ENCODE measurements at places on chromosomes 2 and 18.

DNA sequence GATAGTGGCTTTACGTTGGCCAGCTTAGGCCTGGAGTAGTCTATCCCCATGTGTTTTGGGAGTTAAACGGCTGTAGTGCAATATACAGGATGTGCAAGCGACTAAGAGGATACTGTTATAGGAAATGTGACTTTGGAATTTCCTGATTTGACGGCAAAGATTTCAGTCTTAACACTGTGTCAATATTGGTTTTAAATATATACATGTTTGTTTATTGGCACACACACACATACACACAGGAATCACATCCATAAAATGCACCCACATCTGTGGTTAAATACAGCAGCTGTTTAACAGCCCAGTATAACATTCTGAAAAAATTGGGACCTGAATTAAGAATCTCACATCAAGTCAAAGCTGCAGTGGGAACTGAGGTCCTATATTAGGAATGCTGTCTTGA is 347.1 kb downstream of the TXNL1 start:
- DNase-seq, result no peak

DNA sequence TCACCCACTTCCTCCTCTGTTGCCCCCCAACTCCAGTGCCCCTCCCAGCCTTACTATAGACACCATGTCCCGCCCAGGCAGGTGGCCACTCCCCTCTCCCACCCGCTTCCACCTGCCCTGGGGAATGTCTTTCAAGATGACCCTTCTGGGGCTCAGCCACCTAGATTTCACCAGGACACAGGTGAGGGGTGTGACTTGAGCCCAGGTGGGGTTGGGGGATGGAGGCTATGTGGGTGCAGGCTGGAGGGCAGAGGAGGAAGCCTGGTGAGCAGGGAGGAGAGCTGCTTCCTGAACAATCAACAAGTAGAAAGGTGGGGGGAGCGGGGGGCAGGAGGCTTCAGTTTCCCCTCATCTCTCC is 8.7 kb downstream of the ADRA2B start:
- no peak for DNase-seq

GRCh38 chr2:10467401-10467800 is 19.3 kb upstream of the ODC1 start:
- DNase-seq, result no peak

DNA sequence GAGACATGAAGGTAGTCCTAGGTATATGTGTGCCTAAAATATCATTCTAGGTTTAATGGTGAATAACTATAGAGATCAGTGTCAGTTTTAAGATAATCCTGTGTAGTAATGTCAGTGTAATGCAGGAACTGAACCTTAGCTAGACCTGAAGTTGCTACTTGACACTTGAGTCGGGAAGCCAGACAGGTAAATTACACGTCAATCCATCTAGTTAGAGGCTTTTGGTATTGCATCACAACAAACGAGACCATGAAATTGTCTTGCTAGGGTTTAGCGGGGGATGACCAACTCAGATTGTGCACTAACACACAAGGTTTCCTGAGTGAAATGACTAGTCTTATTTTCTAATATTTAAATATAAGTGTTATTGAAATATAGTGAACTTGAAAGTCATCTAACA is 2.0 kb downstream of the YPEL5 start:
- no peak for DNase-seq

- no peak for DNase-seq
These were observed 430.8 kb downstream of the SETBP1 start for GRCh38 chr18:45111502-45111848.

GRCh38 chr18:44741085-44741484 is 60.4 kb downstream of the SETBP1 start:
- no peak for DNase-seq

GRCh38 chr2:96527286-96528005 is 9.1 kb upstream of the ARID5A start:
- DNase-seq, result no peak

DNA sequence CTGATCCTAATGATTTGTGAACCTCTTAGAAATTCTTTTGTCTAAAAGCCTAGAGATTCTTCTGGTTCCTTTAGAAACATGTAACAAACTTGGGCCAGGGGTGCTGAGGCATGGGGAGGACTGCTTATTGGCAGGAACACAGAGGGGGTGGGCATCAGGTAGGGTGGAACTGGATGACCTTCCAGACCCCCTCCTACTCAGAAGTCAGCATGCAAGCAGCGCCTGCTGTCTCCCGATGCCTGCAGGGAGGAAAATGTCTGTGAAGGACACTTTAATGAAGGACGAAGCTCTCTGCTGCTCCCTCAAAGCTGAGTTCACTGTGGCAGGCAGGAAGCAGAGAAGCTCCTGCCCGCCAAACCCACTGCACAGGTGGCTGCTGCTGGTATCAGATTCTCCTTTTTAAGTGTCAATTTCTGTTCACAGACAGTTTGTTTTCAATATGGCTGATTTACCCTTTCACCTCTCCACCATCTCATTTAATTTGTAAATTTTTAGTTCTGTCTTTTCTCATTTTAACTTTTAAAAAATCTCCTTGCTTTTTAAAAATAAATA is 19.4 kb downstream of the COA5 start:
- no peak for DNase-seq

- DNase-seq, result no peak
These were observed 328.5 kb upstream of the DSEL start for GRCh38 chr18:67845035-67845434.

- no peak for DNase-seq
These were observed 83.9 kb upstream of the PGAP1 start for GRCh38 chr2:197010200-197011020.
